ENCODE measurements at places on chromosomes 12 and 14. TPM values are rescaled to one million over a fixed set of nuclear protein-coding genes. Genes with fewer than 3 reads are reported as not detected.
A peak's percentile ranks its signal among the peaks of the same experiment; 100 is the strongest.

GRCh38 chr14:34219661-34220377 is 242.2 kb downstream of the SPTSSA start:
- H3K27ac ChIP-seq, result no peak overlapping the region
- no peak overlapping the region for H3K4me3 ChIP-seq
- H3K36me3 ChIP-seq, result no peaks in the 10 kb centered on the region
- DNase-seq, result no peak
- H3K27me3 ChIP-seq, result no peaks in the 10 kb centered on the region

DNA sequence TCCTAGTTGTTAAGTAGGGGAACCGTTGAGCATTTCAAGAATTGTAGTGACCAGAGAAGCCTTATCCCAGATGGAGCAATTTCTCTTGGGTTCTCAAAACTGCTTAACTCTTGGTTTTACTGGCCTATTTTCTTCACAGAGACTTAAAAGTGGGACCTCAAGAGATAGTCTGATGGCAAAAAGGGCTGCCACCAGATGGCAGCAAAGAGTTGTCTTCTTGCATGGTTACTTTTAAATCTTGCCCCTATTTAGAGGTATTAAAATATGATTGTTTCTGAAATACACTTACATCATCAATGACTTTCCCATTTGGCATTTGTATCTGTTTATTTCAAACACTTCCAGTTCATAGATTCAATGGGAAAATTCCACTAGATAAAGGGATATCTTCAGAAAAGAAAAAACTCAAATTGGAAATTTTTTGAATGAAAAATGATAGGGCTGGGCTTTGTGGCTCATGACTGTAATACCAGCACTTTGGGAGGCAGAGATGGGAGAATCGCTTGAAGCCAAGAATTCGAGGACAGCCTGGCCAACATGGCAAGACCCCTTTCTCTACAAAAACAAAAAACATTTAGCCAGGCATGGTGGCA is 69.9 kb upstream of the CNTN1 start:
- H3K27ac ChIP-seq, result no peak overlapping the region
- DNase-seq, result no peak
- H3K4me1 ChIP-seq, result no peaks in the 10 kb centered on the region
- H3K27me3 ChIP-seq, result no peaks in the 10 kb centered on the region
- no peak overlapping the region for H3K4me3 ChIP-seq

DNA sequence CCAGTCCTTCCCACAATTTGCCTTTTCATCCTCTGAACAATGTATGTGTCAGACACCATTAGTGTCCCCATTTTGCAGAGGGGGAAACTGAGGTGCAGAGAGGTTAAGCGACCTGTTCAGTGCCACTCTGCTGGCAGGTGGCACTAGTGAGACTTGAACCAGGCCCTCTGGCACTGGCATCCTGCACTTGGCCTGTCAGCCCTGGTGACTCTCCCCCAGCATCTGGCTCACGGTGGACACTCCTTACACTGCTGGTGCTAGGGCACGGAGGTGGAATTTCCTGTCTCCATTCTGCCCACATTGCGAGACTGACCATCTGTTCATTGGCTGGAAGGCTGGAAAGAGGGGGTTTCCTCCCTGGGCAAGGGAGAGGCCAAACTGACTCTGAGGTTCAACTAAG is 48.7 kb downstream of the CCNK start:
- H3K4me1 ChIP-seq, result peaks cover 7% of the 10 kb centered on the region
- H3K36me3 ChIP-seq, result no peaks in the 10 kb centered on the region
- no peak for DNase-seq
- no peak overlapping the region for H3K4me3 ChIP-seq
- no peak overlapping the region for H3K27ac ChIP-seq

DNA sequence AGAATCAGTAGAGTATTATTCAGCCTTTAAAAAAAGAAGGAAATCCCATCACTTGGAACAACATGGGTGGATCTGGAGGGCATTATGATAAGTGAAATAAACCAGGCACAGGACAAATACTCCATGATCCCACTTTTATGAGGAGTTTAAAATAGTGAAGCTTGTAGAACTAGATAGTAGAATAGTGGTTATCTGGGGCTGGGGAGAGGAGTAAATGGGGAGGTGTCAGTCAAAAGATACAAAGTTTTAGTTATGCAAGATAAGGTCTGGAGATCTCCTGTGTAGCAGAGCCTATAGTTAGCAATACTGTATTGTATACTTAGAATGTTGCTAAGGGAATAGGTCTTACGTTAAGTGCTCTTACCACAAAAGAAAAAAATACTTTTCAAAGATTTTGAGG is 64.9 kb downstream of the RIC8B start:
- H3K36me3 ChIP-seq, result no peaks in the 10 kb centered on the region
- H3K27ac ChIP-seq, result no peak overlapping the region
- DNase-seq, result no peak
- no peak overlapping the region for H3K4me3 ChIP-seq
- no peaks in the 10 kb centered on the region for H3K27me3 ChIP-seq
- peaks cover 5% of the 10 kb centered on the region for H3K4me1 ChIP-seq

- H3K27me3 ChIP-seq, result no peaks in the 10 kb centered on the region
- no peak overlapping the region for H3K27ac ChIP-seq
- no peaks in the 10 kb centered on the region for H3K4me1 ChIP-seq
- no peaks in the 10 kb centered on the region for H3K36me3 ChIP-seq
Observed at GRCh38 chr14:103328941-103329340, 5.1 kb upstream of the EIF5 start.

- DNase-seq, result no peak
- peak overlapping the region; percentile 89 for H3K27ac ChIP-seq
- no peaks in the 10 kb centered on the region for H3K27me3 ChIP-seq
- H3K4me1 ChIP-seq, result peaks cover 21% of the 10 kb centered on the region
- peak overlapping the region; percentile 29 for H3K4me3 ChIP-seq
- H3K36me3 ChIP-seq, result no peaks in the 10 kb centered on the region
Observed at GRCh38 chr14:21309238-21309636, 29.4 kb downstream of the RPGRIP1 start.

GRCh38 chr14:104356738-104357688 is 218.6 kb downstream of the KIF26A start:
- no peak for DNase-seq

GRCh38 chr12:8629486-8630033 is 16.9 kb upstream of the AICDA start:
- no peak overlapping the region for H3K4me3 ChIP-seq
- no peak overlapping the region for H3K27ac ChIP-seq
- no peaks in the 10 kb centered on the region for H3K36me3 ChIP-seq
- H3K27me3 ChIP-seq, result no peaks in the 10 kb centered on the region
- DNase-seq, result no peak

DNA sequence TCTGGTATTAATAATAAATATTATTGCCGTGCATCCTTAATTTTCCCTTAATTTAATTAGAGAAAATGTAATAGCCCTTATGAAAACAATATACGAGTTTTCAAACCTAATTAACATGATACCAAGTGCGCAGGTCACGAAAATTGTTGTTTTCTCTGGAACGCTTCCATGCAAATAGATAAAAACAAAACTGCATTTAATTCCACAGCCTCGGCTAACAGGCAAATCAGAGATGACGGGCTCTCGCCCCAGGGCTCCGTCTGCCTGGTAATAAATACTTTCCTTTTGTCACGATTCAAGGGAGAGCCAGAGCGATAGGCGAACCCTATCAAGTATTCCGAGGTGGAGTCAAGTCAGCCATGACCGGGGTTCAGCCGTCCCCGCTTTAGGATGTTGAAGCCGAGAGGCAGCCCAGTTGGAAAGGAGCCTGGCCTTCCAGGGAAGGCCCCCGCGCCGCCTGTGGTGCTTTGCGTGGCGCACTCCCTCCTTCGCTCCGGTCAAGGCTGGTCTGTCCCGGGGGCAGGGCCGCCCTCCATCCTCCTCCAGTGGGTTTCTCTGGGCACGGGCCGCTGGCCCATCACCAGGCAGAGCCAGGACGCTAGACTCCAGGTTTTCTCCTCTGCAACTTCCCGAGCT is 137.8 kb upstream of the GSC start:
- no peak for DNase-seq
- H3K4me3 ChIP-seq, result no peak overlapping the region
- no peaks in the 10 kb centered on the region for H3K27me3 ChIP-seq
- no peaks in the 10 kb centered on the region for H3K36me3 ChIP-seq
- H3K4me1 ChIP-seq, result peaks cover 9% of the 10 kb centered on the region

FOXN4 gene
- 0.95 TPM for total RNA-seq

SCARB1 gene
- total RNA-seq, result 106 TPM

PPFIA2 gene
- not detected for total RNA-seq

All from Caco-2 (cell line).